ENCODE measurements at places on chromosomes 4 and X.

DNA sequence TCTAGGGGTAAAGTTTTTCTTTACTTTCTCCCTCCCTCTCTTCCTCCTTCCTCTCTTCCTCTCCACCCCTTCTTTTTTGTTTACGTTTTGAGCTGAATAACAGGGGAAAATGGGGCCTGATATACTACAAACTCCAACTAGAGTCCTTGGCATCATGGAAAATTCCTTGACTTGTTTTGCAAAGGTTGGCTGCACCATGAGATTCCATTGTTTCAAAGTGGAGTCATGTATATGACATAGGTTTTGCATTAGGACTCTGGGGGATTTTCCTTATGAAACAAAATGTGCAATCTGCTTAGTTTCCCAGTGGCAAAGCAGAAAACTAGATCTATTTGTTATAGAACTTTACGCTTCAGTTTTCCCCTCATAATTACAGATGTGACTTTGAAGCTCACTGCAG, 233.5 kb upstream of the PGRMC2 start:
- no peak for DNase-seq

DNA sequence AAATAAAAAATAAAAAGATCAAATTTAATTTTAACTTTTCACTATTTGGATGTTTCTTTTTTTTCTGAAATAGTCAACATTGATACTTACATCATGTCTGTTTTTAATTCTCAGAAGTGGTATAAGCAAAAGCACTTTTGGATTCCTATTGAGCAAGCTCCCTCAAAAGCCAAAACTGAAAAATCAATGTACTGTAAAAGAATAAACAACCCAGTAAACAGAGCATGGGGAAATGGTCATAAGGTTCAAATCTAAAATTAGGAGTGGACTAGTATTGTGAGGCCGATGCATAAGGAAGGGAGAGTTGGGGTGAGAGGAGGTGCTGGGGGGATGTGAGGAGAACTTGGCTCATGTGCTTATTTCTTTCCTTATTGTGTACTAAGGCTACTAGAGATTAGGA, 37.9 kb downstream of the NUDT6 start:
- DNase-seq = no peak

DNA sequence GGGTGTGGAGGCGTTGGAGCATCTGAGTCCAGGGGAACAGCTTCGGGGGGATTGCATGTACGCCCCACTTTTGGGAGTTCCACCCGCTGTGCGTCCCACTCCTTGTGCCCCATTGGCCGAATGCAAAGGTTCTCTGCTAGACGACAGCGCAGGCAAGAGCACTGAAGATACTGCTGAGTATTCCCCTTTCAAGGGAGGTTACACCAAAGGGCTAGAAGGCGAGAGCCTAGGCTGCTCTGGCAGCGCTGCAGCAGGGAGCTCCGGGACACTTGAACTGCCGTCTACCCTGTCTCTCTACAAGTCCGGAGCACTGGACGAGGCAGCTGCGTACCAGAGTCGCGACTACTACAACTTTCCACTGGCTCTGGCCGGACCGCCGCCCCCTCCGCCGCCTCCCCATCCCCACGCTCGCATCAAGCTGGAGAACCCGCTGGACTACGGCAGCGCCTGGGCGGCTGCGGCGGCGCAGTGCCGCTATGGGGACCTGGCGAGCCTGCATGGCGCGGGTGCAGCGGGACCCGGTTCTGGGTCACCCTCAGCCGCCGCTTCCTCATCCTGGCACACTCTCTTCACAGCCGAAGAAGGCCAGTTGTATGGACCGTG, 2.2 kb downstream of the AR start:
- DNase-seq = no peak

GRCh38 chrX:13377550-13377934, 57.7 kb upstream of the ATXN3L start:
- DNase-seq = no peak

DNA sequence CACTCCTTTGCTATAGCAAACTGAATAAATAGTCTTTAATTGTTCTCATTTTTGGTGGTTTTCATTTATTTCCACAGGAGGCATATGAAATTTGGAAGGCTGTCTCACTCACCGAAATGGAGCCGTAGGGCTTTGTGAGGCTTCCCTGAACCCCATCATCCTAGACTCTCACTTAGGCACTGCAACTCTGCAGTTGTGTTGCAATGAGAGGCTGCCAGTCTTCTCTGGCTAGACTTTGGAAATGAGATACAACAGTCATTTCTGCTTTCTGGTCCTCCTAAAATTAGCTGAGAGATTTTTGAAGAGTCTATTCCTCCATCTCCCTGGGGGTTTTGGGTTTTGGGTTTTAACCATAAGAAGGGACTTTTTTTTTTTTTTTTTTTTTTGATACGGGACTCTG, 146.5 kb downstream of the SH3BGRL start:
- no peak for DNase-seq

- no peak for DNase-seq
These were observed 746 bp downstream of the TCEAL7 start for GRCh38 chrX:103330681-103331288.

DNA sequence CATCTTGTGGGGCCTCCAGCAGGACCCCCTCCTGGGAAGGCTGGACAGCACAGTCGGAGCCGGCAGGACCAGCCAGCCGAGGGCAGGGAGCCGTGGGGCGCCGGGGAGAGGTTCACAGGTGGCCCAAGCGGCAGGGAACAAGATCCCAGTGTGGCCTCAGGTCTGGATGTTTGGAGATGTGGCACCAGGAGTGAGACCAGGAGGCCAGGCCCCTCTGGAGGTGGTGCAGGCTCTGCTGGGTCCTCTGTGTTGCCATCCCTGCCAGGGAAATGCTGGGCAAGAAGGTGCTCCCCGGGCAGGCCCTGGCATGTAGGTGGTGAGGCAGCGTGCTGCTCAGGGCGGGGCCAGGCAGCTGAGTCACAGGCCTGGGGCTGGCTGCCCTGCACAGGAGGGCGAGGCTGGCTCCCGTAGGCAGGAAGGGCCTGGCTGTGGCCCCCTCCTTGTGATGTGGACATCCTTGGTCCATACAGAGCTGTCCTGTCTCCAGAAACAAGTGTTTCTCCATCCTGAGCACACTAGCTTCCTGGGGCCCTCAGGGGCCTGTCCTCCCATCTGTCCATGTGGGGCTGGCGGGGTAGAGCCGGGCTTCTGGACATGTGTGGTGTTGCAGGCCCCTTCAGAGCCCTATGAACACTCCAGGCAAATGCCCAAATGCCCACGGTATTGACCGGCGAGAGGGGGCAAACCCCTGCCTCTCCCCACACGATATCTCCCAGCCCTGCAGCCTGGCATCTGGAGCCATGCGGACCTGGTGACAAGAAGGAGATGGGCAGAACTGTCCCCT, 4.8 kb upstream of the HGFAC start:
- no peak for DNase-seq

DNA sequence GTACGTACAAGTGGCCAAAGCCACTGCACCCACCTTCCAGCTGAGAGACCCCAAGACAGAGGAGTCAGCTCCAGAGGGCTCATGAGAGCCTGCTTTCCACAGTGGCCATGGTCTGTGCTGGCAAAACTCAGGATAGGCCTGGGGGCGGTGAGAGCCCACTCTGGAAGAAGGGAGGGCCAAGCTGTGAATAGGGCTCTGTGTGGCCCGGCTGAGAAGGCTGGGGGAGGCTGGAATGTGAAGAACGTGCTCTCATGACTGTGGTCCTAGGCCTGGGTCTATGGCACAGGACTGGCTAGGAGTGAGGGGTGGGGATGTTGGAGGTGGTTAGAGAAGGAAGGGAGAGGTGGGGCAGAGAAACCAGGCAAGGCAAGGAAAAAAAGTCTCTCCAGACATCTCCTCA, 13.3 kb downstream of the STARD8 start:
- DNase-seq = no peak

- DNase-seq = no peak
These were observed 181.5 kb downstream of the NSUN7 start for GRCh38 chr4:40931238-40931637.

GRCh38 chr4:6893449-6894085, 16.1 kb upstream of the TBC1D14 start:
- no peak for DNase-seq

DNA sequence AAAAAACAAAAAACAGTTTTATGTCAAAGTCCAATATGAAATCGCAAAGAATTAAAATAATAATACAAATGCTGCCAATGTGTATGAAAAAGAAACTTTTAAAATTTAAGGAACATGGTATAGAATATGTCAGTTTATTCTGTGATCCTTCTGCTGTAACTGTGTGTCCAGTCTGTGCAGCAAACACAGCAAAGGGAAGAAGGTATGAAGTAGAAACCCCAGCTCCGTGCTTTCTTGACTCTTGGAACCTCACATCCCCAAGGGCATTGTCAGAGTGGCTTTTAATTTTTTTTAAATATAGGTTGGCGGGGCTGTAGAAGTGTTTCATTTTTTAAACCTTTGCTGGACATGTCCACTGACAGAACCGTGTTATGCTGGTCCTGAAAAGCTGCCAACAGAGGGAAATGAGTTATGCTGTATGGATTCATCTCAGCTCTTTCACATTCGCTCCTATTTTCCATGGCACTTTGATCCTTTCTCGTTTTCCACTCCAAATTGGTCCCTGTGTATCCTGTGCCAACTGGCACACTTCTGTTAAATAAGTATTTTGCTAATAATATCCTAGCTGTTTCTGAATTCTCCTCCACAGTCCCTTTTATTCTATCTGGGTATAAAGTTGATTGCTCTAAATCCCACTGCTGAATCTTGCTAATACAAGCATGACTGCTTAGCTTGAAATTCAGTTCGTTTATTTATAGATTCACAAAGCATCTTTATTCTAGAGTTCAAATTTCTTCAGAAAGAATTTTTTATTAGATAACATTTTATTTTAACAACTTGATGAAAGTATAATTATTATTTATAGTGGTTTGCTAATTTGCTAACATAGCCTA, 127.0 kb upstream of the DDIT4L start:
- no peak for DNase-seq

DNA sequence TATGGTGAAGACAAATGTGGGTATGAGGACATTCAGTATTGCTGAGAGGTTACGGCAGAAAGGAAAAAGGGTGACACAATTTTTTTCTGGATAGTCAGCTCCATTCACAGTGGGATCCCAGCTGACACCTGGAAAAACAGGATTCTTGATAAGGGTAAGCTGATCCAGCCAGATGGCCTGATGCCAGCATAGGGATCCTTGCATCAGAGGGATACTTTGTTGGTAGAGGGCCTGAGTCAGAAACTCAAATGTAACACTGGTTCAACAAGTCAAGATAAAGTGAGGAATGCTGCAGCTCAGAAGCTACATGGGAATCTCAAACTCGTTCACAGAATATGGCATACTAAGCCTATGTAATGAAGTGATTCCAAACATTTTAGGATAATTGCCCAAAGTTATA, 726.7 kb downstream of the C4orf33 start:
- DNase-seq = no peak

DNA sequence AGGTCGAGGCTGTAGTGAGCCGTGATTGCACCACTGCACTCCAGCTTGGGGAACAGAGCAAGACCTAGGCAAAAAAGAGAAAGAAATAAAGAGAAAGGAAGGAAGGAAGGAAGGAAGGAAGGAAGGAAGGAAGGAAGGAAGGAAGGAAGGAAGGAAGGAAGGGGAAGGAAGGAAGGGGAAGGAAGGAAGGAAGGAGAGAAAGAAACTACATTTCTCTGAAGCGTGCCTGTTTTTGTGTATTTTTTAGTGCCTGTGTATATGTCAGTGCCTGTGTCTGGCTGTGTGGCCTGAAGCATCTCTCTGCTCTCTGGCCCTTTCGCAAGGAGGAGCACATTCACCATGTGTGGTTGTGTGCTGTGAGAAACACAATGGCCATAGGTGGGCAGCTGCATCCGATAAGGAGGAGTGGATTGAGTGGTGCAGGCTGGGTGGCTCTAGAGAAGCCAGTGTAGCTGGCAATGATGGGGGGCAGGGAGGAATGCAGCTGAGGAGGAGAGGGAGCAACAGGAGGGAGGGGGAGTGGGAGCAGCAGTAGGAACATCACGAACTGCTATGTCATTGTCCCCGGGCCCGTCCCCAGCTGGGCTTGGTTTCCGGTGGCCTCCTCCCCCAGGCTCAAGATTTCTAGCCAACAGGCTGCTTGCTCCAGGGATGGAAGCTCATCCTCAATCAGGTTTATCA, 11.4 kb downstream of the SYN1 start:
- no peak for DNase-seq

- DNase-seq = no peak
These were observed 73.9 kb downstream of the QRFPR start for GRCh38 chr4:121306931-121307330.

- no peak for DNase-seq
These were observed 16.3 kb downstream of the SPRY1 start for GRCh38 chr4:123412700-123413512.

DNA sequence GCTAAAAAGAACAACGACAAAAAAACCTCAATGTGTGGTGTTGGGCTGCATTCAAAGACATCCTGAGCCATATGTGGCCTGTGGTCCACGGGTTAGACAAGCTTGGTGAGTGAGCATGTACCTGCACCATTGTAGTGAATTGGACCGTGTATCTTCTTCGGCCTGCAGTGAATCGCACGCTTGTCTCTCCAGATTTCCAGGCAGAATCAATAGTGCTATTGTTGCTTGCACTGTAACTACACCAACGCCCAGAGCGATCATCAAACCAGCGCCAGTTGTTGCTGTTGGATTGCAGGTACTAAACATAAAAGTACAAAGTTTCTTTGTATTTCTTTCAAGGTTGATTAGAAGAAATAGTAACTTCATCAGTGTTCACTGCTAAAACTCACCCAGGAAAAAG, 101.6 kb downstream of the HUWE1 start:
- DNase-seq = no peak

GRCh38 chrX:102976793-102977495, 39.9 kb downstream of the RAB40AL start:
- DNase-seq = no peak

GRCh38 chr4:141705747-141706377, 69.5 kb downstream of the IL15 start:
- DNase-seq = no peak

DNA sequence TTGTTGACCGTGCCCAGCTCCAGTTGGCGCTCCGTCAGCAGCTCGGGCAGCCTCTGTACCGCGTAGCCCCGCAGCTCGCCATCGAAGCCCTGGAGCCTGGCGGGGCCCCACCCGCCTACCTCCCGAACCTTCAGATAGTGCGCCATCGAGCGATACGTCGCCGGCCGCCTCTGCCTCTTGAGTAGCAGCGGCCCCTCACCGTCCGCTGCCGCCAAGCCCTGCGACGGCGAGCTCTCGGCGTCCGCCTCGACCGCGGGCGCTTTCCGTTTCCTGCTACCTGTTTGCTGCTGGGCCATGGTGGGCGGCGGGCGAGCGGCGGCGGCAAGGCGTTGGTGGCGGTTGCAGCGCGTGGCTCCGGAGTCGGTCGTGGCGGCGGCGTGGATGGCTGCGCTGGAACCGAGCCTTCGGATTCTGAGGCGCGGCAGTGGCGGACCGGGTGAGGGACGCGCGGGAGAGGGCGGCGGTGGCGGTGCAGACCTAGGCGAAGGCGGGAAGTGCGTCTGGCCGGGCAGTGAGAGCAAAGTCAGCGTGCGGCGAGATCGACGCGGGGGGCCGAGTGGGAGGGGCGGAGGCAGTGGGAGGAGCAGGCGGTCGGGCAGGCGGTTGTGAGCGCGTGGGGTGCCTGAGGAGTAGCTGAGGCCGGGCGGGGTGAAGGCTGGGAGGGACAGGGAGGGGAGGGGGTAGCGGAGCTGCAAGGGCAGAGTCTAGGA, at the start of gene DCAF12L1:
Gene DCAF12L1 (minus strand): TSS at position 502 of the 710 bp plus-strand sequence. CDS start 206 bp downstream, at position 296.
- DNase-seq = no peak

GRCh38 chr4:11483046-11483445, 54.4 kb upstream of the HS3ST1 start:
- no peak for DNase-seq
